ENCODE measurements at places on chromosomes 1 and 21.
A peak's percentile ranks its signal among the peaks of the same experiment; 100 is the strongest.

DNA sequence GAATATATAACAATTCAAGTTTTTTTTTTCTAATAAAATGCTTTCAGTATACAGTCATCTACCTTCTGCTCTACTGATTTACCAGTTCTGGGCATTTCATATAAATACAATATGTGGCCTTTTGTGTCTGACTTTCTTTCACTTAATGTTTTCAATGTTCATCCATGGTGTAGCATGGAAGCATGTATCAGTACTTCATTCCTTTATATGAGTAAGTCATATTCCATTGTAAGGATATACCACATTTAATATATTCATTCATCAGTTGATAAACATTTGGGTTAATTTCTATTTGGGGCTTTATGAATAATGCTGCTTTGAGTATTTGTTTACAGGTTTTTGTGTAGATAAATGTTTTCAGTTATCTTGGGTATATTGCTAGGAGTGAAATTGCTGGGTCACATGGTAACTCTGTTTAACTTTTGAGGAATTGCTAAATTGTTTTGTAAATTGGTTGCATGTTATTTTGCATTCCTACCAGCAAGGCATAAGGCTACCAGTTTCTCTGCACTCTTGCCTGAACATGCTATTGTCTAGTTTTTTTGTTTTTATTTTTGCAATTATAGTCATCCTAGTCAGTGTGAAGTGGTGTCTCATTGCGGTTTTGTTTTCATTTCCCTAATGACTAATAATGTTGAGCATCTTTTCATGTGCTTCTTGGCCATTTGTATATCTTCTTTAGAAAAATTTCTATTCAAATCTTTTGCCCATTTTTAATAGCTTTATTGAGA, 206.1 kb downstream of the TM2D1 start:
- DNase-seq = no peak

GRCh38 chr1:180981596-180982387, 40.9 kb downstream of the STX6 start:
- no peak for DNase-seq

DNA sequence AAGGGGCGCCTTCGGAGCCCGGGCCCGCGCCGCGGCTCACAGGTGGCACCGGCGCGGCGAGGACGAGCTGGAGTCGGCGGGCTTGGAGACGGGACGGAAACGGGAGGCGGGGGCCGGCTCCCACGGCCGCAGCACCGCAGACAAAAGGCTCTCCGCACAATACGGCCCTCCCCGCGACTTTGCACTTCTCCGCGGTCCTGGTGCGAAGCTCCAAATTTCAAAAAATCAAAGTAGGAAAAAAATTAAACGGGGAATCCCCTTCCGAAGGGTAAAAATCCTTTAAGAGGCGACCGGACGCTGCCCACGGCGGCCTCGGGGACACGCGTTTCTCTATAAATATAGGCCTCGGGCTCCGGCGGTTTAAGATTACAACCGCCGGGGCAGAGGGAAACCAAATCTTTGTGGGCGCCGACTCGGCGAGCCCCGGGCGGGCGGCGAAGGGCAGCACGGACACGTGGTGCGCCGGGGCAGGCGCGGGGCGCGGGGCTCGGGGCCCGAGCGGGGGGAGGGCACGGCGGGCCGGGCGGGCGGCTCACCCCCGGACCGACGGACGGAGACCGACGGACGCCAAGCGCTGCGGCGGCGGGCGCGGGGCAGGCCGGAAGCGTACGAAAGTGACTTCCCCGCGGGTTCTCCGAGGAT, 453 bp downstream of the PABPC4 start:
- peak; percentile 56 for DNase-seq

DNA sequence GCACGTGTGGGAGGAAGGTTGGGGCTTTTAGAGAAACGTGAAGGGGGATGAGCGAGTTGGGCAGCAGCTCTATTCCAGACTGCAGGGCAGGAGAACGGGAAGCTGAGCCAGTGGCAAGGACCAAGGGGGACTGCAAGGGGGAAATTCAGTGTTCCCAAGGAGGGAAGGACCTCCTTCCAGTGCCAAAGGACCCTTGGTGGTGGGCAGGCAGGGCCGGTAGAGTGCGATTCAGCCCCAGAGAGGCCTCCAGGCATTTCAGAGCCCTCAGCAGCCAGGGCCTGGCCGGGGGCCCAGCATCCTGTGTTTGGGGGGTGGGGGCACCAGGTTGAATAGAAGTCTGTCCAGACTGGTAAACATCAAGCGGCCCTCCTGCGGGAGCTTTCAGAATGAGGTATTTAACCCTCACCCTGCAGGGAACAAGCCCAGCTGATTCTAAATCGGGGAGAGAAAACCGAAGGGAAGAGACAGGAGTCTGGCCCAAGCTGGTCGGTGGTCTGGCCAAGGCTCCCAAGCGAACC, 2.3 kb downstream of the COL9A2 start:
- no peak for DNase-seq

DNA sequence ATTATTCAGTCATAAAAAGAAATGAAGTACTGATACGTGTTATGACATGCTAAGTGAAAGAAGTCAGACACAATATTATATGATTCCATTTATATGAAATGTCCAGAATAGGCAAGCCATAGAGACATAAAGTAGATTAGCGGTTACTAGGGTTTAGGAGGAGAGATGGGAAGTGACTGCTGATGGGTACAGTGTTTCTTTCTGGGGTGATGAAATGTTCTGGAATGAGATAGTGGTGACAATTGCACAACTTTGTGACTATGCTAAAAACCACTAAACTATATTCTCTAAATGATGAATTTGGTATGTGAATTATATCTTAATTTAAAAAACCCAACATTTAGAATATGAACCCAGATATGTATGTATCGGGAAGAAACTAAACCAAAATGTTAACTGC, 27.6 kb downstream of the IPP start:
- DNase-seq = no peak

- DNase-seq = no peak
Measured at GRCh38 chr1:90809996-90810395, 92.9 kb upstream of the BARHL2 start.

- no peak for DNase-seq
Measured at GRCh38 chr1:229943988-229944743, 122.9 kb upstream of the GALNT2 start.

- DNase-seq = no peak
Measured at GRCh38 chr1:92481599-92481925, 5.2 kb downstream of the GFI1 start.

DNA sequence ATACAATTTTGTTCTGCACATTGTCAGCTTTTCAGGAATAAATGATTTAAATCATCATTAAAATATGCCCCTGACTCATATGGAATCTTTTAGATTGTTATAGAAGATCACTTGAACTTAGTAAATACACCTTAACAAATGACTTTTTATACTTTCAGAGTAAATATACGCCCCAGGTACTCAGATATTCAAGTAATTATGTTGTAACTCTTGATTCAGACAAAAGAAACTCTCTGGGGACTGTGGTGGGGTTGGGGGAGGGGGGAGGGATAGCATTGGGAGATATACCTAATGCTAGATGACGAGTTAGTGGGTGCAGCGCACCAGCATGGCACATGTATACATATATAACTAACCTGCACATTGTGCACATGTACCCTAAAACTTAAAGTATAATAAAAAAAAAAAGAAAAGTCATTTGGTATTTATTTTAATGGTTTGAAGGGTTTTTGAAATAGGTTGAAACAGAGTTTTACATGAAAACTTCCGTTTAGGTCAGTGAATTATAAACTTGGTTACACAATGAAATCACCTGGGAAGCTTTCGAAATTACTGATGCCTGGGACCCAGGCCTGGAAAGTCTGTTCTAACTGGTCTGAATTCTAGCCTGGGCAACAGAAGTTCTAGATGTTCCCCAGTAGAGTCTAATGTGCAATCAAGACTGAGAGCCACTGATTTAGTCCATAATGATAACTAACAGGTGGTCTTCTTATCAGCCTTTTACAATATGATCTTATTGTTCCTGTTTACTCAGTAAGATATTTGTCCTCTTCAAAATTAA, 320.5 kb upstream of the NR5A2 start:
- DNase-seq = no peak

DNA sequence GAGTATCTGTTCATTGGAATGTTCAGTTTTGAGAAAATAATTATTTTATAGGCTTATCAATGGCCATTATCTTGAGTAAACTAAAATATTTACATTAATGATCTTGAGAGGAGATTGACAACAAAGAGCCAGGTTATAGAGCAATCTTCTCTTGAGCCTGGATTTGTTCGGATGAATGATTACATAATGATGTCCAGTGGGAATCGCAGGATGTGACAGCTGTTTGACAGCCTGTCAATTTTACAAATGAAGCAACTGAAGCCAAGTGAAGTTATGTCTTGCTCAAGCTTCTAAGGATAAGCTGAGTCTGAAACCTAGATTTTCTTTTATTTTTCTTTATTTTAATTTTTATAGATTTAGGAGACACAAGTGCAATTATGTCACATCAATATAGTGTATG, 52.1 kb upstream of the BACH1 start:
- no peak for DNase-seq

DNA sequence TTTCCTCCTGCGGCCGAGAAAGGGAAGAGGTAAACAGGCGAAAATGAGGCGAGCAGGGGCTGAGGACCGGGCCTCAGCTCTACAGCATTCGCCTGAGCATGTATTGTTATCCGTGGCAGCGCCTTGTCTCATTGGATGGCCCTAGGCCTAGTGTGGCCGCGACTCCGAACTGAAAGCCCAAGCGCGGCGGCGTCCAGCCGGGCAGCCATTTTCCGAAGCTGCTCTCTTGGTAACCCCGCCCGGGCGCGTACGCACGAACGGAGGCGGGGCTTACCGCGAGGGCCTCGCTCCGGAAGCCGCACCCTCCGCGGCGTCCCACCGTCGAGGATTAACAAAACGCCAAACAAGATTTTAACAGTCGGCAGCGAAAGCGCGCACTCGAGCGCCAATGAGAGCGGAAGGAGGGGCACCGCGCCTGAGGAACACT, 797 bp upstream of the USP1 start:
- DNase-seq = no peak

- DNase-seq = peak; percentile 3
Measured at GRCh38 chr1:182003953-182004586, 57.4 kb downstream of the ZNF648 start.

DNA sequence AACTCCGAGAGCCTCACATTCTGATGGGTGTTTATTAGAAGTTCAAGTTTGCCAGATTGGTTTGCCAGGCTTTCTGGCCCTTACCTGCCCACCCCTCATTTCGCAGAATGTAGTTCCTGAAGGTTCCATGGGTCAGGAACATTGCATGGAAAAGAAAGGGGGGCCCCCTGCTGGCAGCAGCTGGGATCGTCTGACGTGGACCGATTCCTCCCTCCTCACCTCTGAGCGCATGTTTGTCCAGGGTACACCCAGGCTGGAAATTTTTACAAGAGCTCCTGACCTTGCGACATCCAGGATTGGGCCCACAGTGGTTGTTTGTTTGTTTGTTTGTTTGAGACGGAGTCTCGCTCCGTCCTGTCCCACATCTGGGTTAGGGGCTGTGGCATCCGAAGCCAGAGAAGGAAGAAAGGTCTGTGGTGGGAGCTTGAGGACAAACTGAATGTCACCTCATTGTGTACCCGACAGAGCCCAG, 126.0 kb upstream of the TMEM51 start:
- DNase-seq = no peak

- DNase-seq = no peak
Measured at GRCh38 chr1:231384696-231385415, 37.2 kb downstream of the EGLN1 start.

DNA sequence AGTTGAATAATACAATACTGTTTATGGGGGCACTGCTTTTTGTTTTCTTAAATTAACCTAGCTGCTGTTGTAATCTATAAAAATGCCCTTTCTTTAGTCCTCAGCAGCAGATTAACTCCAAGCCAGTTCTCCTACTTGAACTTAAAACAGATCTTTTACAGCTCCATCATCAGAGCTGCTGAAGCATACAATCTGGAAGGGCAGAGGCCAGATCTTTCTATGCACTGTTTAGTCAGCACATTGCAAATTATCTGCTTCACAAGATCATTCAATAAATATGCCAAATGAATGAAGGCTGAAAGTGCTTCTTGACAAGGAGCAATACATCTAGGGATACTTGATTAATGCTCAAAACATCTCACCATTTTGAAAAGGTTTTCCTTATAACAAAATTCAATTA, 115.8 kb downstream of the PLPPR5 start:
- DNase-seq = no peak

DNA sequence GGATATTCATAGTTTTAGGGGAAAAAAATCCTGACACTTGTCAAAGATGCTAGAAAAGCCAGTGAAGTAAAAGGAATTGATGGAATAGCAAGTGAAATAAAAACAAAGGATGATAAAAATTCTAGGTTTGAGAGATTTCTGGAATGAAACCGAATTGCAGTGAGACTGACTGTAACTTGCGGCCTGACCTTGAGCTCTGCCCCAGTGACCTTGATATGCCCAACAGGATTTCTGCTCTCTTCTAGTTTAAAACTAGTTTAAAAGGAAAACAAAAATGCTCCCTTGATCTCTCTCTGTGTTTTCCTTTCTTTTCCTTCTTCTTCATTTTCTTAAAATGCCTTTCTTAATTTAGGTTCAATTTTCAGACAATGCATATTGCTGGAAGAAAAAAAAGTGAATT, 54.9 kb upstream of the IFI44L start:
- no peak for DNase-seq

DNA sequence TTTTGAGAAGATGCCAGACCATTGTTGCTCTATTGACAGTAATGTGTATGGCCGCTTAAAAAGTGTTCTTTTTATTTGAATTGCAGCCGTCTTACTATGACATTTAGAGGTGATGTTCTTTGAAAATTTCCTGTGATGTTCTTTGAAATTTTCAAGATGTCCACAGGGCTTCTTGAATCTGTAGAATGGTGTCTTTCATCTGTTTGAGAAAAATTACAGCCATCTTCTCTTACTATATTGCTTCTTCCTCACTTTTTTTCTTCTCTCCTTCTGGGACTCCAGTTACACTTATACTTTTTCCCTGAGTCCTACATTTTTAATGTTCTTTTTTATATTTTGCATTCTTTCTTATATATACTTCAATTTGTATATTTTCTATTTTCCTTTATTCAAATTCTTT, 57.4 kb downstream of the DIP2A start:
- no peak for DNase-seq

GRCh38 chr1:182595641-182596240, 6.7 kb upstream of the RNASEL start:
- DNase-seq = peak; percentile 61

- DNase-seq = peak; percentile 9
Measured at GRCh38 chr1:73475316-73475870, 722.6 kb downstream of the LRRIQ3 start.

DNA sequence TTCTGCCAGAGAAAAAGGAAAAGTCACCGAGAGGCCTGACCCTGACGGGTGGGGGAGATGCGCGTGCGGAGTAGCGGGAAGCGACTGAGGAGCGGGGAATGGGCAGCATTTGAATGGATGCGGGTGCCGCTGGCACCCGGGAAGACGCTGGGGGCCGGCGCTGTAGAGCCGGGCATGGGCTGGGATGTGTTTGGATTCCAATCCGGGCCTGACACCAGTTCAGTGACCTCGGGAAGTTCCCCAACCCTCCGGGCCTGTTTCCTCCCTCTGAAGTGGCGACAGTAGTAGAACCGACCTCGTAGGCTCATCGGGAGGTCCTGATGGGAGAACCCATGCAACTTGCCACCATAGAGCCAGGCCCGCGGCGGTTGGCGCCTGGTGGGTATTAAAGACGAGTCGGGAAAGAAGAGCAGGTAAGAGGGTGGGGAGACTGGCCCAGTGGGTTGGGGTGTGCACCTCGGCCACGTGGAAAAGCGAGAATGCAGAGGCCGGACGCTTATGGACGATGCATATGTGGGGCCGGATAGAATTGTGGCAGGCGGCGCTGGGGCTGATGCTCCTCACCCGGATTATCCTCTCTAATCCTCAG, 642 bp upstream of the SLC16A1 start:
- DNase-seq = no peak

- no peak for DNase-seq
Measured at GRCh38 chr1:174794861-174795260, 204.9 kb upstream of the CACYBP start.

All from DMS153 (cell line).